Right atrium auricular region (tissue), 2 donors: ENCODE measurements at places on chromosomes 4 and X. TPM values are rescaled to one million over a fixed set of nuclear protein-coding genes. Genes with fewer than 3 reads are reported as not detected.

DNA sequence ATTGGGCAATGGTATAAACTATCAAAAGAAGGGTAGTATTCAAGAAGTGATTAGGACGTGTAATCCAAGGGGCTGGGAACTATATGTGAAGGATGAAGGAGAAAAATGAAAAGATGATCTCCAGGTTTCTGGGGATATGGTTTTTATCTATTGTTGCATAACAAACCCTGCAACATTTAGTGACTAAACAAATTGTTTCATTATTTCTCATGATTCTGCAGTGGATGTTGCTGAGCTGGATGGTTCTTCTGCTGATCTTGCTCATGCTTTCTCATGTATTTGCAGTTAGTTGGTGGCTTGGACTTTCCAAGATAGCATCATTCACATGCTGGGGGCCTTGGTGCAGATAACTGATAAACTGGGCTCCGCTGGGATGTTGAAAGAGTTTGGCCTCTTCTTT is 29.1 kb downstream of the PHOX2B start:
- DNase-seq, result no peak

DNA sequence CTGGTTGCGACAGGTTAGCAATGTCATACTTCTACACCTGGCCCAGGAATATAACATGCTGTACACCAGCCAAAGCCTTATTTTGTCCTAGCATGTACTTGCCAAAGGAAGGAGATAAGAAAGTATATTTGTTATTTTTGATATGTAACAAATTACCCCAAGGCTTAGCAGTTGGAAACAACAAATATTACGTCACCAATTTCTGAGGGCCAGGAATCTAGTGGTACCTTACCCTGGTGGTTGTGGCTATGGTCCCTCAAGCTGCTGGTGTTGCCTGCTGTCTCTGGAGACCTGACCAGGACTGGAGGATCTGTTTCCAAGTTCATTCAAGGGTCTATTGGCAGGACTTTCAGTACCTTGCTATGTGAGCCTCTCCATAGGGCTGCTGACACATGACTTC is 135.5 kb upstream of the BANK1 start:
- DNase-seq, result no peak

DNA sequence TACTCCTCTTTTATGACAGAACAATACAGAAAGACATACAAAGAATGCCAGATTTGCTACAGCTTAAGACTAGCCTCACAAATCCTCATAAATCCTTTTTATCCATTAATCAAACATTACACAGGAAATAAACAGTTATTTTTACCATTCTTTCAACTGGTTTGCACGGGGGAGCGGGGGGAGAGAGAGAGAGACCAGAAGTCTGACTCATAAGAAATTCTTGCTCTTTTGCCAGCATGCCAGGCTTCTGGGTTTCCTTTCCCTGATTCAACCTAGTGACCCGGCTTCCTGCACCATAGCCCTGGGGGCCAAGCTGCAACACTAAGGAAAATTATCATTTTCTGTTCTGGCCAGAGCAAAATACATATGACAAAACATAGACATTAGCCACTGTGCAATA is 6.8 kb upstream of the RRAGB start:
- DNase-seq, result no peak

DNA sequence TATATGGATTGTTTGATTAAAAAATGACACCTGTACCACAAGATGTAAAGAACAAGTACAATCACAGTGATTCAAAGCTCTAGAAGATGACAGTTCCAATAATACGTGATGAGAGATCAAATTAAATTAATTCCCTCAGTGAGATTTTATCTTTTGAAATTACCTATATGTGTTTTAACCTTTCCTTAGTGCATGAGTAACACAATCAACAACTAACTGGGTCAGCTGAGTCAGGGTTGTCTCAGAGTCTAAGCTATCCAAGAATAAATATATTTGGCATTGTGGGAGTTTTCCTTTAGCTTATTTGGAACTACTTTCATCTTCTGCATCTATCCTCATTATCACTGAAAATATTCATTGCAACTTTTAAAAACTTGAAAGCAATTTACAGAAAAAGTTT is 162.8 kb downstream of the WDFY3 start:
- no peak for DNase-seq

- no peak for DNase-seq
Measured at GRCh38 chr4:133555671-133556070, 406.6 kb downstream of the PCDH10 start.

- no peak for DNase-seq
Measured at GRCh38 chrX:150856785-150857184, 41.7 kb downstream of the CD99L2 start.

- DNase-seq, result no peak
Measured at GRCh38 chr4:101500742-101501141, 153.4 kb upstream of the PPP3CA start.

DNA sequence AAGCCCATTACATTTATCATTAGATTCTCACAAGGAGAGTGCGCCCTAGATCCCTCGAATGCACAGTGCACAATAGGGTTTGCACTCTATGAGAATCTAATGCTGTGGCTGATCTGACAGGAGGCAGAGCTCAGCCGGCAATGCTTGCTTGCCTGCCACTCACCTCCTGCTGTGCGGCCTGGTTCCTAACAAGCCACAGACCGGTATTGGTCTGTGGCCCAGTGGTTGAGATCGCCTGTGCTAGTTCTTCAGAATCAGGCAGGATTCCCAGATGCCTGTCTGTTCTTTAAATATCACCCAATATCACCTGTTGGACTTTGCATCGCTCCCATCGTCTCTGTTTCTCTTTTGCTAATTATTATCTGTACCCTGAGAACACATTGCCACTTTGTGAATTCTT is 14.0 kb downstream of the DSPP start:
- no peak for DNase-seq

DNA sequence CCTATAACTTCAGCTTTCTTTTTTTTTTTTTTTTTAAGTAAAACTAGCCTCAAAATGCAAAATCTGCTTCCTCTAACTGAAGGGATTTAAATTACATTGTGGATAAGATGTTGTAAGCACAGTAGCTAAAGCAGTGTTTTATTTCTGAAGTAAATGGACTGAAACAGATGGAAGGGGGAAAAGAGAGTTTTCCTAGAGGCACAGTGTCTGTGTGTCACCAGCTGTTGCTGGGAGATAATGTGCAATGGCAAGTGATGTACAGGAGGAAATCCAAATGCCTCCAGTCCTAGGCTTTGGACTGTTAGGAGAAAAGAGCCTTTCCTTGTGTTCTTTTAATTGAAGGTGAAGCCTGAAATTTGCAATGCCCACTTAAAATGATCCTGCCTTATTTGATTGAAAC is 672.1 kb downstream of the GRXCR1 start:
- no peak for DNase-seq

DNA sequence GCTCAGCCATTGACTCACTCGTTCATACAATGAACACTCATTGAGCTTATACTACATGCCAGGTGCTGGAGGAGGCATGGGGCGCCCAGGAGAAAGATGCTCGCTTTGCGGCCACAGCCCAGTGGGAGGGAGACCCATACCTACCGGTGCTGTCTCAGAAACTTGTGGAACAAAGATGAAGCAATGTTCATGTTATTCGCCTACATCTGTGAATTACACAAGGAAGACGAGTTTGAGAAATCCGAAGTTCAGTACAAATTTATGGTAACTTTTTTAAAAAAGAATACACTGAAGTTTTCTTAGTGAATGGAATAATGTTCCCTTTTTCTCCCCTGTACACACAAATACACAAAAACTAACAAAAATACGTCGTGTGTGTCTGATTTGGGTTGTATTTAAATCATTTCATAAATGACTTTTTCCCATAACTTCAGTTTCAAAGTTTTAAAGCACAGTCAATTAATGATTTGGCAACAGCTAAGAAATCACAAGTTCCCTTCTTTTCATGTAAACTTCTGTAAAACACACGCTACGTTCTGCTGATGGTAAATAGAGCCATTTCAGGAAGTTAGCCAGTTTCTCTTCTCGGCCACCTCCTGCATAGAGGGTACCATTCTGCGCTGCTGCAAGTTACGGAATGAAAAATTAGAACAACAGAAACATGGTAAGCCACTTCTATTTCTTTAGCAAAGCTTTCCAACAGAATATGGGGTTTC is at the start of gene TLR8:
TLR8 (plus strand) TSS at position 575 of the 716 bp plus-strand sequence; CDS start at position 662, 87 bp downstream.
- DNase-seq, result no peak

DNA sequence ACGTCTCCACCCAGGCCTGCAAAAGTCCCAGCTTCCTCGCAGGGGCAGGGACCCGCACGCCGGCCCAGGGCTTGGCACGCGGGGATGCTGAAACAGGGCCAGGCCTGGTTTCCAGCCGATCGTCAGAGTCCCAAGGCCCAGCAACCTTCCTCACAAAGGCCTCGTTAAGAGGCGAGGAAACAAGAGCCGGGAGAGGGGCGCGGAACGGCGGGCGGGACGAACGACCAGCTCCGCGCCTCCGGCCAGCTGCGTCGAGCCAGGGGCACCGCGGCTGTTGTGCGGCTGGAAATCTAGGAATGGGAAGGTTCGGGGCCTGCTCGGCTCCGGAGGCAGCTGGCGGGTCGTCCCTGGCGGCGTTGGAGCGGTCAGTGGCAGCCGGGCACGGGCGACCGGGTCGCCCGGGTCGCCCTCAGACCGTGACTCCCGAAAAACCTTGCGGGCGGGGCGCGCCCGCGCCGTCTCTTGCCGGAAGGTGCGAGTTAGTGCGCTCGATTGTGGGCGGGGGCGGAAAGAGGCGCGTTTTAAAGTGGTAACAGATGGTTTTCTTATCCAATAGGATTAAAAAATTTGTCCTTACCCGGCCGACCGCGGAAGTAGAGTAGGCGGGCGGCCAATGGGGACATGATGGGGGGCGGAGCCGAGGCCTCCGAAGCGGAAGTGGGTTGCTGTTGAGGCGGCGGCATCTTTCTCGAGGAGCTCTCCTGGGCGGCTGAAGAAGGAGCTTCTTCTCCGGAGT is at the start of gene RNF4:
RNF4 (plus strand) TSS at position 651 of the 736 bp plus-strand sequence. CDS start 21,388 bp downstream, outside the sequence.
- DNase-seq, result peak; percentile 98

DNA sequence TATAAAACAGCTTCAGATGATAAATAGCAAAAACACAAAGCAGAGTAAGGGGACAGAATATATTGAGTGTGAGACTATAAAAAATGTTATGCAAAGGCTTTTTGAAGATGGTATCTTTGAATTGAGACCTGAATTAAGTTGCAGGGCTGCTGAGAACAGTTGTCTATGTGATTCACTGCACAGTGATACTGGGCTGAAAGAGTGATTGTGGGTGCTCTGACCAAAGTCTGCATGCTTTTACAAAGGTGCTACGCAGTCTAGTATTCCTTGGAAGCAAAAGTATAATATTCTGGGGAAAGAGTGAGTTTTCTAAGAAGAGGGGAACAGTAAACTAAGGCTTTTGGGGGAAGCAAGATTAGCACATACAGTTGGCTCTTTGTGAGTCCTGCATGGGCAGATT is 234.0 kb downstream of the ARHGAP10 start:
- no peak for DNase-seq

GRCh38 chrX:45142185-45142584 is 58.5 kb downstream of the DIPK2B start:
- no peak for DNase-seq

- DNase-seq, result no peak
Measured at GRCh38 chr4:161952382-161952781, 211.4 kb downstream of the FSTL5 start.

- no peak for DNase-seq
Measured at GRCh38 chr4:24570574-24571236, 13.6 kb downstream of the DHX15 start.

DNA sequence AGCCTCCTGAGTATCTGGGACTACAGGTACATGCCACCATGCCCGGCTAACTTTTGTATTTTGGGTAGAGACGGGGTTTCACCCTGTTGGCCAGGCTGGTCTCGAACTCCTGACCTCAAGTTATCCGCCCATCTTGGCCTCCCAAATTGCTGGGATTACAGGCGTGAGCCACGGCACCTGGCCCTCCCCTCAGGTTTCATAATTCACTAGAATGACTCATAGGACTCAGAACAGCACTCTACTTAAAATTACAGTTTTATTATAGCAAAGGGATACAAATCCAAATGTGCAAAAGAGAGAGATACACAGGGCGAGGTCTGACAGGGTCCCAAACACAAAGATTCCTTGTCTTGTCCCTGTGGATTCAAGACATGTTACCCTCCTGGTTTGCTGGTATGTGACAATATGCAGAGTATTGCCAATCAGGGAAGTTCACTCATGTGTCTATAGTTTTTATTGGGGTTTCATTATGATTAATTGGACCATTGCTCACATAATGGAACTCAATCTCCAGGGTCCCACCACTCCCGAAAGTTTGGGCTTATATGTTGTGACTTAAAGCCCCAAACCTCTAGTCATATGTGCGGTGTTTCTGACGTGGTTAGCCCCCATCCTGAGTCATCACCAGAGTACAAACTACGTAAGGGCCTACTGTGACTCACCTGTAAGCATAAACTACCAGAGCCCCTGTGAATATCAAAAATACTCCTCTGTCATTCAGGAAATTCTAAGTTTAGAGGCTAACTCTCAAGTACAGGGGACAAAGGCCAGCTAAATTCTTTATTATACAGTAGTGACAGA is 5.2 kb downstream of the YIPF6 start:
- no peak for DNase-seq

- no peak for DNase-seq
Measured at GRCh38 chrX:107659768-107660167, 31.5 kb downstream of the PRPS1 start.

DNA sequence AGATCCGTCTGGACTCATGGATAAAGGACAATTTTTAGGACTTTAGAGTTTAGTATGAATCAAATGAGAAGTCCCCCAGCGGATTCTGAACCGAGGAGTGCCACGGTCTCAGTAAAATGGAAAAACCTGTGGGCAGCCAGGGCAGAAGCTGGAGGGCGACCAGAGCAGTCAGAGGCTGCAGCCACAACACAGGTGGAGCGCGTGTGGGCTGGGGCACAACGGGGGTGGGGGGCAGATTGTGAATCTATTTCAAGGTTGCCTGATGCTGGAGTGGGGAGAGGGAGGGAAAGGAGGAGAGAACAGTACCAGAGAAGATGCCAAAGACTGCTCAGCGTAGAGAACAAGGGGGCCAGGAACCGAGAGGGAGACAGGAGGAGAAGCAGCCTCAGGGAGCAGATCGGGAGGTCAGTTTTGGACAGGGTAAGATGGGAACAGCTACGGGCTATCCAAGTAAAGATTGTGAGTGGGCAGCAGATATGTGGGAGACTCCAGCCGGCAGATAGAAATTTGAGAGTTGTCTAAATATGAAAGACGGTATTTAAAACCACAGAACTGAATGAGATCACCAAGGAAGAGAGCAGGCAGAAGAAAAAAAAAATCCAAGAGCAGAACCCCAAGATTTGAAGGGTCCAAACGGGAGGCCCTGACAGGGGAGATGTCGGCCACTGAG is 9.5 kb downstream of the FAT1 start:
- DNase-seq, result no peak

GRCh38 chr4:87041141-87041540 is 106.3 kb downstream of the AFF1 start:
- peak; percentile 82 for DNase-seq

- no peak for DNase-seq
Measured at GRCh38 chrX:131747173-131747572, 203.3 kb downstream of the OR13H1 start.

Gene P2RY4
- not detected for total RNA-seq

Gene TIMM8A
- 4.5 TPM for total RNA-seq

Gene CXCL3
- 0.63 TPM for total RNA-seq

Gene PRR32
- total RNA-seq, result 4.8 TPM

Gene GAB3
- 13.5 TPM for total RNA-seq

Gene FBXW7
- total RNA-seq, result 49.4 TPM

Gene EXOC1L
- total RNA-seq, result not detected

Gene ZAR1
- not detected for total RNA-seq

Gene TRIML1
- total RNA-seq, result not detected

Gene RHOXF1
- total RNA-seq, result not detected

Gene SPIN4
- 0.63 TPM for total RNA-seq

Gene CT55
- total RNA-seq, result not detected

Gene ARSJ
- total RNA-seq, result 5.6 TPM

Gene NSUN7
- 9.8 TPM for total RNA-seq

Gene NUDT11
- not detected for total RNA-seq
